ENCODE measurements at places on chromosomes 6 and 20.
A peak's percentile ranks its signal among the peaks of the same experiment; 100 is the strongest.

GRCh38 chr6:30814146-30815040 lies 69.9 kb upstream of the DDR1 start:
- peak; percentile 36 for DNase-seq

GRCh38 chr6:13733178-13733887 lies 21.7 kb upstream of the RANBP9 start:
- DNase-seq = no peak

GRCh38 chr6:36597775-36598174 lies 3.6 kb downstream of the SRSF3 start:
- DNase-seq = no peak

- DNase-seq = no peak
These were observed 19.1 kb upstream of the SLC24A3 start for GRCh38 chr20:19193349-19193748.

GRCh38 chr6:64777941-64778785 lies 928.9 kb downstream of the EYS start:
- no peak for DNase-seq

- DNase-seq = no peak
These were observed 148.5 kb downstream of the LY86 start for GRCh38 chr6:6736791-6737654.

- no peak for DNase-seq
These were observed 58.3 kb downstream of the CARMIL1 start for GRCh38 chr6:25337431-25337830.

DNA sequence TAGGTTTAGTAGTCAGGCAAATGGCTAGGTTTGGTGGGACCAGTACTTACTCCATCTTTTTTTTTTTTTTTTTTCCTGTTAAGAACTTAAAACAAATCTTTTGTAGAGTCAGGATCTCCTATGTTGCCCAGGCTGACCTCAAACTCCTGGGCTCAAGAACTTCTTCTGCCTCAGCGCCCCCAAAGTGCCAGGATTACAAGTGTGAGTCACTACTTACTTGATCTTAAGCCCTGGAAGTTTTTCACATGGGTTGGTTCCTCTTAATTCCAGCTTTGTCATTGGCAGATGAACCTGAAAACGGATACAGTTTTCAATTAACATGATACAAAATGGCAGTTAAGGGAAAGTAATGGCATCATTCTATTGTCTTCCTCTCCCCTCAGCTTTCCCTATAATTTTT lies 179.4 kb upstream of the JAG1 start:
- no peak for DNase-seq

GRCh38 chr6:143543435-143543834 lies 31.9 kb upstream of the FUCA2 start:
- no peak for DNase-seq

GRCh38 chr6:210778-211374 lies 81.4 kb upstream of the DUSP22 start:
- DNase-seq = no peak

- DNase-seq = no peak
These were observed 38.1 kb downstream of the RNF144B start for GRCh38 chr6:18425218-18425617.

DNA sequence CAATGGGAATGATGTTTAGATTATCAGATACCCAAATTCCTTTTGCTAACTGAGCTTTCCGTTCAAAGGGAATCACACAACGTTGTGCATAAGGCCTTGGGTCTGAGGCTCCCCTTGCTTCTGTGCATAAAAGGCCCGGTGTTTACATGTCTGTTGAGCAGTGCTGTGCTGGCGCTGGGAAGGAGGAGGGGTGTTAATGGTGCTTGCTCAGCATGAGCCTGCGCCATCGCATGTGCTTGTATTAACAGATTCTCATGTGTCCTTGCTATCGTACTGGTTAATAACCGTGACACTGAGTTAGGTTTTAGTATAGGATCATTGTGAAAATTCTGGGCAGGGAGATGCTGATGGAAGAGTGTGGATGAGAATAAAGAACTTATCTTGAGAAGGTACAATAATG lies 62.3 kb upstream of the TRAF3IP2 start:
- no peak for DNase-seq

- no peak for DNase-seq
These were observed 10.8 kb downstream of the APMAP start for GRCh38 chr20:24981790-24982189.

- no peak for DNase-seq
These were observed 133.7 kb upstream of the SLC24A3 start for GRCh38 chr20:19078448-19079373.

DNA sequence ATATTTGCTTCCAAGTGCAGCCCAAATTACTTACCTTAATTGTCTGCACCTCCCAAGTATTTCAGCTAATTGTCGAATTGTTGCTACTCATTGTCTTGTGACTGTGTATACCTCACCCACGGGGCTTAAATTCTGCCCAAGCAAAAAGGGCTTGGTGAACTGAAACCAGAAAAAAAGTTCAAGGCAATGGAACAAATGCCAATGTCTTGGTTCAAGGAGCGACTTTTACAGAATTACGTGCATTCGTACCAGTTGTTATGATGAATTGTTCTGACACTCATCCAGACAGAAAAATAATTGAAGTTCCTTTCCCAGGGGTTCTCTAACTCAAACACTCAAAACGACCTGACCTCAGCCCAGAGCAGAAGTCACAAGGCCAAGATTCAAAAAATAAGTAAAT lies 13.9 kb upstream of the PXDC1 start:
- DNase-seq = no peak

DNA sequence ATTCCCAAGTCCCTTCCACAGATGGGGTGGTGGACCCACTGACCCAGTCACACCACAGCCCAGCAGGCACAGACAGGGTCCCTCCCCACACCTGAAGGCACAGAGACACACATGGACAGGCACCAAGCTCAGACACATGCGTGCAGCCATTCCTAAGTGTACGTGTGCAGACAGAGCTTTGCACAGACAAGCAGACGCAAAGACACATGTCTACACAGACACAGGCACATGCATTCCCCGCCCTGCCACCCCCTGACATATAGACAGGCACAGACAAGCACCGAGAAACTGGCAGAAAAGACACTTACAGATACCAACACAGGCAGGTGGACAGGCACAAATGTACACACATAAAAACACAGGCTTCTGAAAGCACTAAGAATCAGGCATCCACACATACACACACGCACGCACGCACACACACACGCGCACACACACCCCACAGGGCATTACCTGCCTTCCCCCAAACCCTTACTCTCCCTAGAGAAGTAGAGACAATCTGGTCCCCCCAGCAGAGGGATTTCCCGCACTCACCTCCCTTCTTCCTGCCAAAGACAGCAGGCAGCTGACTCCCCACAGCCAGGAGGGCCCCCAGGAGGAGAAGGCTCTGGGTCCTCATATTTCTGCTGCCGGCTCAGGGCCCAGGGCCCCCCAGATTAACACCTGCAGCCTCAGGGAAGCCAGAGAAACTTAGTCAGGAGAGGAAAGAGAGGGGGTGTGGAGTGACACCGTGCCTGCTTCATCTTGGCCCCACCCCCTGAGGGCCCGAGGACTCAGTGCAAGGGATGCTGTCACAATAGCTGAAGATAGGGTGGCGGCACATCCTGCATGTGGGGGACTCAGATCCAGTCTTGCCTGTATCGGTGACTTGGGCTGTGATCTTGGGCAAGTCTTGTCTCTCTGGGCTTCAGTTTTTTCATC lies at the start of gene WFDC5:
TSS of gene WFDC5 (minus strand) at position 710 of the 921 bp plus-strand sequence. CDS start at position 619, 91 bp downstream.
- DNase-seq = no peak

DNA sequence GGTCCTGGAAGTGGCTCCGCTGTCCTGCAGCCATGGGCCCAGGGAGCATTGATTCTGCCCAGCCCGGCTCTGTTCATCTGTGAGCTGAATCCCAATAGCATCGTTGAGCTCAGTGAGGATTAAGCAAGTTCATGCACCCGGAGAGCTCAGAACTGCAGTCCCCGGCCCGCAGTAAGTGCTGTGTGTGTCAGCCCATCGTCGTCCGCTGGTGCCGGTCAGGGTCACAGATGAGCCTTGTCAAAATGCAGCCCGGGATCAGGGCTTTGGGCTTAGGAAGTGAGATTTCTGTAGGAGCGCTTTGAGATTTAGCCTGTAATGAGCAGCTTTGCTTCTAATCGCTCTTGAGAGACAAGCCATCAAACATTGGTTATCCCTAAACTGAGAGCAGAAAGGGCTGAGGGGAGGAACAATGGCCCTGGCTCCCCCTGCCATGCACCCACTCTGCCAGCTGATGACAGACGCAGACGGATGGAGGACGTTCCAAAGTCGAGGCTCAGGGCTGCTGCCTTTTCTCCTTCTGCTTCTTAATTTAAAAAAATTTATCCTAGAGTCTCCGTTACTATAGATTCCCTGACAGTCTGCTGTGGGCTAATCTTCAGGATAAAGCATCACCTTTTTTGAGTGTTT lies 25.6 kb upstream of the SULF2 start:
- DNase-seq = no peak

- no peak for DNase-seq
These were observed 258.4 kb upstream of the FAM83B start for GRCh38 chr6:54588176-54588575.

DNA sequence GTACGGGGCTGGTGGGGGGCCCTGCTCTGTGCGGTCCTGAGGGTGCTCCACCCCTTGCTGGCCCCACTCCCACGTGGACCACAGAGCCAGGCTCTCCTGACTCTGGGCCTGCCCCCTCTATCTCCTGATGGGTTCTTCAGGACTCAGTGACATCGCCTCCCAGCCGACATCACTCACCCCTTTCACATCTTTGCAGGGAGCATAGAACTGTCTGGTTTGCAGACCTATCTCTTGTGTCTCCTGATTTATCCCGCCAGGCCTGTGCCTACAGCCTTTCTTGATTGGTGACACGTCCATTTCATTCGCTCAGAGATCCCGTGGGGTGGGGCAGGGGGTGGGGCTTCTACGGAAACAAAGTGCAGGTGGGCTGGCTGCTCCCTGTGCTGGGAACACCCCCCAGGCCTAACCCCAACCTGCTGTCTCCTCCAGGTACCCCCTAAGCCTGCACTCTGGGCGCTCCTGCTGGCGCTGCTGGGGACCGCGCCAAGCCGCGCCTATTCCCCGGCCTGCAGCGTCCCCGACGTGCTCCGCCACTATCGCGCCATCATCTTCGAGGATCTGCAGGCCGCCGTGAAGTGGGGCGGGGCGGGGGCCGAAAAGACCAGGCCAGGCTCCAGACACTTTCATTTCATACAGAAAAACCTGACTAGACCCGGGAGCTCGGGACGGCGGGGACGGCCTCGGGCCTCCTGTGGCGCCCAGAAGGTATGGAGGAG lies 1.7 kb downstream of the C20orf204 start:
- DNase-seq = no peak

DNA sequence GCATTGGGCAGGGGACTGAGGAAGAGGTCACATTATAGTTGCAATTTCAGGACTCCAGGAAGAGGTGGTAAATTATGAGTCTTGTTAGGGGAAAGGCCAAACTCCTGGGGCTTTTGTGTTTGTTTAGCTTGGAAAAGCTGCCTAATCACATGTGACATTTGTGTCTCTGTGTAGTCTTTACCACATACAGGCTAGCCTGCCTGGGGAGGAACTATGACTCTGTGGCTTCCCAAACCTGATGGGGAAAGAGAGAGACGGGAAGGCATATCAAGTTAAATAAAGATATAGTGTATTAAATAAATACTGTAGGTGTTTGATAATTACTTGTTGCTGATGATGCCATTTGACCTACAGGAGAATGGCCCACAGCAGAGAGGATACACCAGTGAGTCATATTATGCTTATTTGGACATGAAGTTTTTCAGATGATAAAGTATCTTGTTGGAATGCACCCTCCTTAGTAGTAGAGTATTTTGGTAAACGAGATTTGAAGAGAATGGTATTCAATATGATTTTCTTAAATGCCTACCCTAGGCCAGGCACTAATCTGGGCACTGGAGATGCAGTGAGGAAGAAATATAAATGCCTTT lies 4.0 kb downstream of the BLTP3A start:
- no peak for DNase-seq

GRCh38 chr20:56998438-56998837 lies 268.0 kb downstream of the BMP7 start:
- no peak for DNase-seq

All from activated T-helper 9 cell treated with anti-CD3 and anti-CD28 coated beads, Interleukin-2, amount 50 U/mL, for 16 hours (primary cell).